ENCODE measurements at places on chromosomes 2 and 18.

DNA sequence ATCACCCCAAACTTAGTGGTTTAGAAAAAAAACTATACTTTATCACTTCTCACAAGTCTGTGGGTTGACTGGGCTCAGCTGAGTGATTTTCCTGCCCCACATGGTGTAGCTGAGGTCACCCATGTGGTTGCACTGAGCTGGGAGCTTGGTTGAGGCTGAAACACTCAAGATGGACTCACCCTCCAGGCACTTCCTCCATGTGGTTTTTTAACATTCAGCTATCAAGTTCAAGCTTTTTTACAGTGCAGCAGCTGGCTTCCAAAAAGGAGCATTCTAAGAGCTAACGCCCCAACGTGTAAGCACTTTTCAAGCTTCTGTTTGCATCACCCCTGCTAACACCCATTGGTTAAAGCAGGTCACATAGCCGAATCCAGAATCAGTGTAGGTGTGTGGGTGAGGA, 105.9 kb upstream of the CREB1 start:
- no peak for DNase-seq

GRCh38 chr2:10080536-10081304, 509 bp upstream of the CYS1 start:
- DNase-seq = no peak

- DNase-seq = peak; percentile 42
Measured at GRCh38 chr2:8761529-8762164, 75.8 kb downstream of the KIDINS220 start.

DNA sequence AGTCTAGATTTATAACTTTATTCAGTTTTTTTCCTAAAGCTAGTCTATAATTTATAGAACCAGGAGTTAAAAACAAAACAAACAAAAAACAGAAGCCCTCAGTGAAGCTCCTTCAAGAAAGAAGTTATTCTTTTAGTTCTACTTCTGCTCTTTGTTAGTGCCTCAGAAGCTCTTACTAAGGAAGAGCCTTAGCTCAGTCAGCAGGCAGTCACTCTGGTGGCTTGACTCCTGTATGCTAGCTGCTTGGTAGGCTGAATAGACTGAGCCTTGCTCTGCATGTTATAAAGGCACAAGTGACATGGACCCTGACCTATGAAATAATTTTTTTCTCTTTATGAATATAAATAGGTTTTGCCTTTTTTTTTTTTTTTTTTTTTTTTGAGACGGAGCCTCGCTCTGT, 24.8 kb downstream of the NCOA1 start:
- DNase-seq = no peak

- DNase-seq = no peak
Measured at GRCh38 chr18:12009581-12010140, 28.4 kb downstream of the IMPA2 start.

DNA sequence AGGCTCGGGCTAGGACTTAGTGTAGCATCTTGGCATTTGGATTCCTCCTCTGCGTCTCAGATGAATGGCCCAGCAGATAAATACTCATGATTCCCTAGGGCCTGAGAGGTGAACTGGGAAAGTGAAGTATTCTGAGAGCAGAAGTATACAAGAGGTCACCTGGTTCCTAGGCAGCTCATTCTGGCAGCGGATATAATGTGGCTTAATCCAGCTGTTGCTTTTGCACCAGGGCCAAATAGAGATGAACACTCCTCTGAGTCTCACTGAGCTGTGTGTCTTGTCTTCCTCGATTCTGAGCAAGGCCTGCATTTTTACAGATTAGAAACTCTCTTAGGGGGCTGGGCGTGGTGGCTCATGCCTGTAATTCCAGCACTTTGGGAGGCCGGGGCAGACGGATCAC, 196.1 kb downstream of the SLC4A3 start:
- no peak for DNase-seq

GRCh38 chr2:126788113-126788512, 110.6 kb upstream of the TEX51 start:
- no peak for DNase-seq

GRCh38 chr2:142875010-142875409, 2.5 kb upstream of the KYNU start:
- DNase-seq = no peak

GRCh38 chr2:213411582-213412289, 127.5 kb downstream of the SPAG16 start:
- no peak for DNase-seq

DNA sequence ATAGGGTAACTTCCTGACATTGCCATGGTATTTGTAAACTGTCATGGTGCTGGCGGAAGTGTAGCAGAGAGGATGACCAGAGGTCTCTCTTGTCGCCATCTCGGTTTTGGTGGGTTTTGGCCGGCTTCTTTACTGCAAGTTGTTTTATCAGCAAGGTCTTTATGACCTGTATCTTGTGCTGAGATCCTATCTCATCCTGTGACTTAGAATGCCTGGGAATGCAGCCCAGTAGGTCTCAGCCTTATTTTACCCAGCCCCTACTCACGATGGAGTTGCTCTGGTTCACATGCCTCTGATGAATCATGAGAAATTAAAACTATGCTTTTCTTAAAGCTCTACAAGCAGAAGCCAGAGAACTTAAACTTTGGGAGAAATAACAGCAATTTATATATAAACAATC, 12.7 kb upstream of the NFU1 start:
- DNase-seq = no peak

DNA sequence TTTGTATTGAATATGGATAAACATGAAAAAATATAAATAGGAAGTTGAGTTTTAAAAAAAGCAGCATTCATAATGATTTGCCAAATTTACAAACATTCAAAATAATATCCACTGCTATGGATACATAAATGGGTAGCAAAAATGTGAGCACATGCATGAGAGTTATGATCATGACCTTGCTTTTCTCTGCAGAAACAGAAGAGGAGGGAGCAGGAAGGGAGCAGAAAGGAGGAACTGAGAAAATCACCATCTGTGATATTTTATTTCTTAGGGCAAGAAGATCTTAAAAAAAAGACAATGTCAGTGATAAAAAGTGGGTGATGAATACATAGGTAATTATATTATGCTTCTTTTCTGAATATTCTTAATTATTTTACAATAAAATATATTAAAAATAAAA, 17.7 kb upstream of the CCDC93 start:
- DNase-seq = no peak

- no peak for DNase-seq
Measured at GRCh38 chr2:102366406-102367112, 11.0 kb downstream of the IL18R1 start.
